ENCODE measurements at places on chromosomes 5 and 9.

GRCh38 chr5:144276034-144276822 lies 105.6 kb downstream of the KCTD16 start:
- DNase-seq = no peak

- DNase-seq = no peak
These were observed 337.9 kb downstream of the CETN3 start for GRCh38 chr5:90071656-90072055.

- DNase-seq = no peak
These were observed 132.2 kb downstream of the ARHGAP26 start for GRCh38 chr5:142902186-142902965.

DNA sequence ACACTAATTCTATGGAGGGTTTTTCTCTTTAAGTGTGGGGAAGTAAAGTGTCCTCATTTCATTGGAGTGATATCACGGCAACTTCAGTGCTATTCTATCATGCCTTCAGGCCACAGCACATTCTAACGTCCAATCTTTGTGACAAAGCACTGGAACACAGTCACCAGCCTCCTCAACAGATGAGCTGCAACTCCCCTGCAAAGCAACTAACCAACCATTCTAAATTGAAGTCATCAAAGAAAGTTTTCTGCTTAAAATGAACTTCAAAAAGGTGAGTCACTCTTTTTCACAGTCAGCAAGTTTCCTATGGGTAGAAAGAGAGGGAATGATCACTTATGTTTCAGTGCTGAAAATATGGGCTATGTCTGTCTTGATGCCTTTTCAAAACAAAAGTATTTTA lies 190.8 kb downstream of the ELAVL2 start:
- no peak for DNase-seq

- no peak for DNase-seq
These were observed 171.5 kb upstream of the PHYKPL start for GRCh38 chr5:178403956-178404600.

DNA sequence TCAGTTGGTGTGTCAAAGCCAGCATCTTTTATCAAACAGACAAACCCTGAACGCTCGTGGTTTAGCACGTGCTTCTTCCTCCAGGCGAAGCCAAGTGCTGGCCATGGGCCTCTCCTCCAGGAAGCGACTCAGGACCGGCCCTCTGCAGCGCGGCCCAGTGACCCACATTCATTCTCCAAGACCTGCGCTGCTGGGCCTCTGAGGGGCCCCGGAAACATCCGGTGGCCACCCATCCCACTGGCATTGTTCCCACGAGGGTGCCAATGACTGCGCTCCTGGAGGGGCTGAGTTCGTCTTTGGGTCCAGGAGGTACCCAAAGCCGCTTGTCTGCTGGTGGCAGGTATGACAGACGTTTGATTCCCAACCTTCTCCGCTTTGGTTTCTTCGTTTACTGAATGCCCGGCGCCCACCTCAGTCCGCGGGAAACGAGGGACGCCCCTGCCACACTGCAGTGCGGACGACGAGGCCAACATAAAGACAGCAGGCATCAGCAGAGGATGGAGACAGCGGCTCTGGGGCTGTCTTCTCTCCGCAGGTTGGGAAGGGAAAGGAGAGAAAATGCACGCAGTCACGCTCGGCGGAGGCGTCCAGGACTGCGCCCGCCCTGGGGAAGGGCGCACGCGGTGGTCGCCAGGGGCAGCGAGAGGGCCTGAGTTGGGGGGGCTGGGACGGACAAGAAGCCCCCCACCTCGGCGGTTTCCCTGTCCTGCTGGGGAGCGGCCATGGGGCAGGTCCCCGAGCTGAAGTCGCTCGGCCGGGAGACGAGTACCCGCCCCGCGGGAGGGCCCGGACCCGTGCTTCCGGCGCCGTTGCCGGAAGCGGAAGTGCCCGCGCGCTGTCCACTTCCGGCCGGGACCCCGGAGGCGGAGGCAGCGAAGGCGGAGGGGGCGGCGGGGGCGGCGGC lies at the start of gene EXOC3:
Gene EXOC3, plus strand, starts transcription at position 842 of the 904 bp plus-strand sequence. CDS start 3,030 bp downstream, outside the sequence.
- DNase-seq = peak; percentile 8

- no peak for DNase-seq
These were observed 300.8 kb downstream of the OSTF1 start for GRCh38 chr9:75389101-75389500.

GRCh38 chr5:134937526-134937925 lies 30.2 kb upstream of the CATSPER3 start:
- no peak for DNase-seq

DNA sequence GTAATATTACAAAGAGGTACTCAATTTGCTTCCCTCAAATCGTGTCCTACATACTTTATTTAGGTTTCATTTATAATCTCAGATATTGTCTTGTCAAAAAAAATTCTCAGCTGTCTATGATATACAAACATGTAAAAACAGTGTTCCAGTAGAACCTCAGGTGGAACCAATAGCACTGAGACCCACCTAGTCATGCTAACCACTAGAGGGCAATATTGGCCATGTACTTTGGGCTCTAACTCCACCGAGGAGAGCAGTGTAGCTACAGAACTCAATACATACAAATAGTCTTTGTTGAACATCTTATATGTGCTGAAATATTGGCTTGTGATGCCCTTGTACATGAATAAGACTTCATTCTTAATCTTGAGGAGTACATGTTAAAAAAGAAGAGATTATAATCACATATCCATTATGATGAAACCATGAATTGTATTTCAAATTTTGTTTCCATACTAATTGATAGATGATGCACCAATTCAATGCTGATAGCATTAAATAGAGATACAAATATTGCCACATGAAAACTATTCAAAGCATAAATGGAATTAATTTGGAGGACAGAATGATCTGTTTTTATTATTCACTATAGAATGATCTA lies 71.2 kb upstream of the CNTLN start:
- no peak for DNase-seq

DNA sequence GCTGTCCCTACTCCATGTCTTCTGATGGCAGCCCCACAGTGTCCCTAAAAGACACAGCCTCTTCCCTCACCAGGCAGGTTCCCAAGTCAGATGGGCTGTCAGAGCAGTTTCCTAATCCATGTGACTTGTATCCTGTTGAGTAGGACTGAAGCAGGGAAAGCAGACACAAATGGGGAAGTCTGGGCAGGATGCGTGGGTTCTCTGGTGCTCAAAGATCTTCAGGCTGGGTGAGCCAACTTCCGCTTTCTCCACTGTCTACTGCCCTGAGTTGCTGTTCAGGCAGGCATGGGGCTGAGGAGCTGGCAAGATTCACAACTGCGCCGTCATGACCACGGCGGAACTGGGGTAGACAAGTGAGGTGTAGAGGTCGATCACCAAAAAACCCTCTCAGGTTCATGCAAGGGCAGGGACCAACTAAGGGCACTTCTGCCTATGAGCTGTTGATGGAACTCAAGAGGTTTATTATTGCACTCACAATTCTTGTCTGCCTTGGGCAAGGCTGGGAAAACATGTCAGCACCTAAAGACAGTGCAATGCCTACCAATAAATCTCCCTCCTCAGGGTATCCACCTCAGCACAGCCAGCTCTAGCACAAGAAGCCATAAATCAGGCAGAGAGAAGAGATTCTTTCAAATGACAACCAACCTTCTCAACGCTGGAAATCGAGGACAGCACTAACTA lies 83.4 kb downstream of the RAPGEF1 start:
- no peak for DNase-seq

DNA sequence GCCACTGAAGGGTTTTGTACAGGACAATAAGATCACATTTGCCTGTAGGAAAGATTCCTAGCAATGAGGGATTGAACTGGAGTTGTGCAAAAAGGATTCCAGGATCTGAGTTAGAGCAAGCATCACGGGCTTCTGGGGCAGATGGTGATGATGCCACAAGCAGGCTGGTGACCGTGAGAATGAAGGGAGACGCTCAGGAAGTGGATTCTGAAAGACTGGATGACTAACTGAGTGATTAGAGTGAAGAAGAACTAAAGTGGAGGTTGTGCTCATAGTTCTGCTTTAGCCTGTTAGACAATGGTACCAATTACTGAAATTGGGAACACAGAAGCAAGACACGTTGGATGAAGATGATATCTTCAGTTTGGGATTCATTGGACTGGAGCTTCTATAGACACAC lies 168.2 kb downstream of the CD180 start:
- DNase-seq = no peak

GRCh38 chr9:81776390-81776789 lies 87.0 kb upstream of the TLE1 start:
- no peak for DNase-seq

DNA sequence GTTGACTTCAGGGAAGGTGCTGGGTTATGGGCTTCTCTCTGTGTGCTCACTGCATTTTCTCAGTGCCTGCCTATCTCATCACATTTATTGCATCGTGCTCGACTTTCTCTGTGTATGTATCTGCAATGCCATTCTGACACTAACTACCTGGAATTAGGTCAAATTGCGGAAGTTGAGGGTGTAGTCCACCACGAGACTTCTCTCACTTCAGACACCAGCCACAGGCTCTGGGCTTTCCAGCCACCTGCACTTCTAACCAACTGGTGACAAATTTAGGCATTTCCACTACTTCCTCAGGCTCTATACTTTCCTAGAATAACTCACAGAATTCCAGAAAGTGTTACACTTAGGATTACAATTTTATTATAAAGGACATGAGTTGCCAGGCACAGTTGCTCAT lies 188.6 kb upstream of the ZNF608 start:
- DNase-seq = no peak

- DNase-seq = no peak
These were observed 51.4 kb downstream of the SMARCA2 start for GRCh38 chr9:2066312-2067273.

DNA sequence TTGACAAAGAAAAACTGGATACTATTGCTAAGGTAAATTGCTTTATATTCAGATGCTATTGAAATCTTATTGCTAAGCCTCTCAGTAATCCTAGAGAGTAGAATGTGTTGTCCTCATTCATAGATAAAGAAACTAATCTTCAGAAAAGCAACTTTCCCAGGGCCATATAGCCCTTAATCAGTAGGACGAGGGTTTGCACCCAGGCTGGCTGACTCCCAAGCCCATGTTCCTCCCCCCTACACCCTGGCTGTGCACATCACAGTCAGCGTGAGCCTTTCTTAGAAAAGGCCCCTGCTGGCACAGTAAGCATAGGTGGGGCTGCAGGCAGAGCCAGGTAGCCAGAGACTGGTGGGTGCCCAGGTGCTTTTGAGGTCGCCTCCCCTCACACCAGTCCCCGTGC lies 15.8 kb upstream of the GLIPR2 start:
- DNase-seq = no peak

DNA sequence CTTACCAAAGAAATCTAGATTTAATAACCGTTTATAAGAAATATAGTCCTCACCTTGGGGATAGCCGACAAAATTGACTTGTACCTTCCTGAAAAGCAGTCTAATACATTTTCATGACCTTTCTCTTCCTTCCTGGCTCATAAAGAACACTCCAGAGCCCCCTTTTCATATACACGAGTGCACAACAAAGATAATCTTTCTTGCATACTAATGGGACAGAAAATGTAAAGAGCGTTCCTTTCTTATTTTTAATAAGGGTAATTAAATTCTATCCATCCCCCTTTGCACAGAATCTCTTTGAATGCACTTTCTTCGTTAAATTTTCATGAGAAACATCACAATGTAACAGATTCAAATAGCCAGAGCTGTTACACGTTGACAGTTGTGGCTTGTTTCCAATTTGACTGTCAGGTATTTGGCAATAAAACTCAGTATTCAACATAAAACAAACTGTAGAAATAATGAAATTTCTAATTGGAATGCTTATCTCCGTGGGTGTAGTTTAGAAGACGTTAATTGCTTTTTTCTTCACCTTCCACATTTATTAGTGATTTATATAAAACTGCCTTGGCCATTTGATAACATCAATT lies 732.3 kb upstream of the DMAC1 start:
- DNase-seq = no peak

DNA sequence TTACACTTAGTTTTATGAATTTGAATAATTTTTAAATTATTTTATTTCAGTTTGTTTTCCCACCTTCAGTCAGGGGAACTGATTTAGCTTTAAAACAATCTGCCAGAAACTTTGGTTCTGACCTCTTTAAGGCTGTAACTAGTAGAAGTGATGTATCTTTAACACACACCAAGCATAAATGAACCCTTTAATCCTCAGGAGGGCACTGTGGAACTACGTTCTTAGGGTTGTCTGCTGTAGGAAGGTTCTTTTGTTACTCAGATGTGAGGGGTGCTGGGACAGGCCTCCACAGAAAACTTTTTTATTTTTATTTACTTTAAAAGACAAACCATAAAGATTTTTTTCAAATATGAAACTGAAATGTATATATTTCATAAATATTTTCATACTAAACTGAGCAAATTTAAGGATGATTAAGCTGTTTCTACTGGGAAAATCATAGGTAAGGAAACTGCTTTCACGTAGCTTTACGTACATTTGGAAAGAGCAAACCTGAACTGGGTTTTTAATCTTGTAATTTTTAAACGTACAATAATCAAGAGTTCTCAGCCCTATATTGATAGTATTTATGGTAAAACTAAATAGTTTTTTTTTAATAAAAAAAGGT lies 5.3 kb downstream of the KLF4 start:
- DNase-seq = peak; percentile 55

DNA sequence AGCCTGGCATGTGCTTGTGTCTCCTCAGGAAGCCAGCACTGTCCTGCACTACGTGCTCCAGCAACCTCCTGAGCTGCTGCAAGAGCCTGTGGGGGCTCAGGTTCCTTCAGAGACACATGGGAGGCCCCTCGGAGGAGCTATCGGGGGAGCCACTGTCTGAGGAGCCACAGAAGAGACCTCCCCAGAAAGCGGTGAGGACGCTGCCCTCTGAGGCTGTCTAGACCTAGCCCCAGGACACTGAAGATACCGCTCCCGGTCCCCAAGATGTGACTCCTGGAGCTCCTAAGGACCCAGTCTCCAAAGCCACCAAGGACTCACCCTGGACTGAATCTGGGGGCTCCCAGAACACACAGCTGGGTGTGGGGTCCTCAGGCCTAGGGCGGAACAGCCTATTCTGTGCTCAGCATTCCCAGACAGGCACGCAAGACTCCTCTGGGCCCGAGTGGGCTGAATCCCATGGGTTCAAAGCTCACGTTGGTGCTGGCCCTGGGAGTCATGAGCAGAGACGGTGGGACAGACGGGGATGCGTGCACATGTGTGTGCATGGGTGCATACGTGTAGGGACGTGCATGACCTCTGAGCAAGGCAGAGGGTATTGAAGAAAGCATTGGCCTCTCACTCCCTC lies 50.0 kb downstream of the HRH2 start:
- no peak for DNase-seq

DNA sequence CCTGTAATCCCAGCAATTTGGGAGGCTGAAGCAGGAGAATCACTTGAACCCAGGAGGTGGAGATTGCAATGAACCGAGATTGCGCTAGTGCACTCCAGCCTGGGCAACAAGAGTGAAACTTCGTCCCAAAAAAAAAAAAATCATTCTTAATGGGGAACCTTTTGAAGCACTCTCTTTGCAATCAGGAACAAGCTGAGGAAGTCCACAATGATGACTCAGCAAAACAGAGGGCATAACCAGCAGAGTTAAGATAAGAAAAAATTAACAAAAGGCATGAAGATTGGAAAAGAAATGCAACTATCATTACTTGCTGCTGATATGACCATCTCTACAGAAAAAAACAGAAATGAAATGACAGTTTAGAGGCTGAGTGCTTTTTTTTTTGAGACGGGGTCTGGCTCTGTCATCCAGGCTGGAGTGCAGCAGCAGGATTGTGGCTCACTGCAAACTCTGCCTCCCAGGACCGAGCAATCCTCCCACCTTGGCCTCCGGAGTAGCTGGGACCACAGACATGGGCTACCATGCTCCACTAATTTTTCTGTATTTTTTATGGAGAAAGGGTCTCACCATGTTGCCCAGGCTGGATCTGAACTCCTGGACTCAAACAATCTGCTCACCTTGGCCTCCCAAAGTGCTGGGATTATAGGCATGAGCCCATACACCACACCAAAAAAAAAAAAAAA lies 88.0 kb downstream of the FNBP1 start:
- no peak for DNase-seq
